Activated T-cell treated with anti-CD3 and anti-CD28 coated beads for 24 hours (primary cell): ENCODE measurements at places on chromosomes 2 and 18.

DNA sequence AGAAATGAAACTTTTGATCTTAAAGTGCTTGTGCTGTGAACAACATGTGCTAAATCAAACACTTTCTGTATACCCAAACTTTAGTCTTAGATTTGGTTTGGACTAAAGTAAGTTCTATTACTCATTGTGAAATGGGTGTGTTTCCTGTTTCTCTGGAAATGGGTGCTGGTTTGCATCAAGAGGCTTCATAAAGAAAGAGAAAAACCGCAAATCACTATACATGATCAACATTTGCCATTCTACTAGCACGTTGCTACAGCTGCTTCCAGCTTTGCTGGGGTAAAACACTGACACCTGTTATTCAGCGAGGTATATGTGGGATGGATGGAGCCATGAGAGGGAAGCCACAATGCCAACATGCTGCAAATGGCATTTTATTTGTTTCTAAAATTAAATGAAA lies 547.0 kb upstream of the ACVR2A start:
- DNase-seq: peak; percentile 14

DNA sequence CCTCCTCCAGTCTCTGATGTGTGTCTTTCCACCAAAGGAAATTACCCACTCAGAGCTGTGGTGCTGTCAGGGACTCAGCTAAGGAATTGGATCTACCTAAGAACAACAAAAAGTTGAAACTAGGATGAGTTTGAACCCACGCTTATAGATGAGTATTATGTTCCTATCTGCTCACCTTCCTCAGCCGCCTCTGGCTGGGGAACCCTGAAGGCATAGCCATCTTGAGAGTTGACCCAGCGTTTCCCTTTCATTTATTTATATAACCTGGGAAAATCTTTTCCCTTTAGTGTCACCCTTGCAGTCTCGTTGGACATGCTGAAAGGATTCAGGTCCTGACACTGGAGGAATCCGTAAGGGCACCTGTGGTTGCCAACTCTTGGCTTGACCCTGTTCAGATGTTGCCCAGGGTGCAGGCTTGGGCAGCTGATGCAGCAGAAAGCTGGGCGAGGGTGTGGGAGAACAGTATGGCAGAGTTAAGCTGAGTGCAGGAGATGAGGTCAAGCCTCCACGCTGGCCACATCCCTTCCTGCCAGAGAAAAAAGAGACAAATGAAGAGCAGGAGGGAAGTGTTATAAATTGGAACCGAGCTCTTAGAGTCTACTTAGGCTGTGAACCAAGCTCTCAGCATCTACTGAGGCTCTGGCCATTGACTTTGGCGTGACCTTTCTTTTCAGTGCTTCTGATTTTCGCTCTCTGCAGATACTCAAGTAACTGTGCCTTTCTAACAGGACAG lies 1.9 kb downstream of the CDH20 start:
- DNase-seq: no peak

DNA sequence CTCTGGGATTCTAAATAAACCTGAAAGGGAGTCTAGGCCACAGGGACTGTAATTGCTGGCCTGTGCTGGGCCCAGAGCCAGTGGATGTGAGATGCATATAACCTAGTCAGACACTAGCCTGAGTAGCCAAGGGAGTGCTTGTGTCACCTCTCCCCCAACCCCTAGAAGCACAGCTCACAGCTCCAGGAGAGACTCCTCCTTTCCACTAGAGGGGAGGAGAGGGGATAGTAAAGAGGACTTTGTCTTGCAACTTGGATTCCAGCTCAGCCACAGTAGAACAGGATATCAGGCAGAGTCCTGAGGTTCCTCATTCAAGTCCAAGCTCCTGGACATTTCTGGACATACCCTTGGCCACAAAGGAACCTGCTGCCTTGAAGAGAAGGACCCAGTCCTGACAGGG lies 18.4 kb upstream of the EVA1A start:
- no peak for DNase-seq

DNA sequence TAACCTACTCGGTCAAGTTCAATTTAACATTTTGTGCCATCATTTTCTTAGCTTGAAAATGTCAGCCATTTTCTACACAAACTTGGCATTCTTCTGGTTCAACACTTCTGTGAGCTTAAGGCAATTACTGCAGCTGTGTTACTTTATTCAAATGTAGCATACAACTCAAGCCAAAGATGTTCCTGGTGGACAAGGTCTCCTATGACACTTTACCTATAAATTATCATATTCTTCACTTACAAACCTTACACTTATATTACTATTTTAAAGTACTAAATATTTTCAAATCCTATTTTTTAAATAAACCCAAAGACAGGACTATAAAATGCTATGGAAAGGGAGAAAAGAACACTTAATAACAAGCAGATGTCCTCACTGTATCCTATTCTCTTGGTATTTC lies 1045.3 kb downstream of the TSN start:
- no peak for DNase-seq

DNA sequence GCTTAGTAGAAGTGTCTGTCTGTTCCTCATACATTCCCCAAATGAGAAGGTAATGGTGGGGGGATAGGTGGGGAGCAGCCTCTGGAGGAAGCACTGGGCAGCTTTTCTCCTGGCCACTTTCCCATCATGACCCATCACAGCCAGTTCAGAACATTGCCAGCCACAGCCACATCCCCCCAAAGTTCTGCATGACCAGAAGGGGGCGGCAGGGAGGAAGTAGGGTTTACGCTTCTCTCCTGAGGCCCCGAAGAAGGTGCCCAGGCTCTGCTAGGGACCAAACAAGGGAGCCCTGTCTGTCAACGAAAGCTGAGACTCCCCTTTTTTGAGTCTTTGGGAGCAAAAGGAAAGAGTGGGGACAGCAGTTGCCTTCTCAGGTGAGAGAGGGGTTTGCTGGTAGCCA lies 7.7 kb downstream of the IGFBP5 start:
- no peak for DNase-seq

DNA sequence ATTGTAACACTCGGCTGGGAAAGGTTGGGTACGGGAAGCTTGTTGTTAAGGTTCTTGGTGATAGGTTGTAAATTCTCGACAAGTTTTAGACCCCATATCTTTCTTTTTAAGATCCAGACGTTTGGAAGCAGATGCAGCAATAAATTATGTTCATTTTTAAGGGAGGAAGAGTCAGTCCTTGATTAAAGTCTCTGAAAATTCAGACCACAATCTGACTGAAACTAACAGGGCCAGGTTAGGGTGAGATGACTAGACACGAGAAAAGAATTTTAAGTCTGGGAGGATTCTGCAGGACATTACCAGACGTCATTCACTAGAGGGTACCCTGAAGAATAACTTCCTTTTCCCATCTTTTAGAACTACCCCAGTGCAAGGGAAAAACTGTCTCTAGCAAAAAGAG lies 16.1 kb downstream of the WIPF1 start:
- no peak for DNase-seq

DNA sequence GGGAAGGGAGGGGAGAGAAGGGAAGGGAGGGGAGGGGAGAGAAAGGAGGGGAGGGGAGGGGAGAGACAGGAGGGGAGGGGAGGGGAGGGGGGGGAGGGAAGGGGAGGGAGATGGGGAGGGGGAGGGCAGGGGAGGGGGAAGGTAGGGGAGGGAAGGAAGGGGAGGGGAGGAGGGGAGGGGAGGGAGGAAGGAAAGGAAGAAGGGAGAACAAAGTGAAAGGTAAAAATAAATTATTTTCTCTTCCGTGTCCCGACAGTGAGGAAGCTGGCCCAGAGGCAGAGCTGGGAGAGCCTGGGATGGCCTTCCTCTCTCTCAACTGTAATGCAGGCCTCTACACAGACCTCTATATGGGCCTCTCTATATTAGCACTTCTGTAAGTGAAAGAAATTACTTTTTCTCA lies 53.2 kb downstream of the CD226 start:
- DNase-seq: no peak

- no peak for DNase-seq
Observed at GRCh38 chr18:6509832-6510231, 95.1 kb upstream of the L3MBTL4 start.

GRCh38 chr2:43302961-43303494 lies 76.6 kb upstream of the ZFP36L2 start:
- no peak for DNase-seq

DNA sequence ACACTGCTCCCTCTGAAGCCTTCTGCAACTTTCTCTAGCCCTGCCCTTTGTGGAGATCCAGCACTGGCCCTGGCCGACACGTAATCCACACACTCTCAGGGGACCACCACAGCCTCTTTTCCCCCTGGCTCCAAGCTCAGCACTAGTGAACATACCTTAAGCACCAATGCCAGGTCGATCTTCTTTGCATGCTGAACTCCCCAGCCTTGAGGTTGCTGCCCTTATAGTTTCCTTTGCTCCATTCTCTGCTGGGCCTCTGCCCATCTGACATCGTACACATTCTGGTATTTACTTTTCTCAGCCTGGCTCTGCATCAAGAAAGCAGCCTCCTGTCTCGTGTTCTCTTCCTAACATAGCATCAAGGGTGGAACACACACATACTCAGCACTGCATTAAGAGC lies 361.5 kb downstream of the LPIN1 start:
- DNase-seq: no peak

- DNase-seq: no peak
Observed at GRCh38 chr2:56008661-56009431, 85.3 kb upstream of the EFEMP1 start.

DNA sequence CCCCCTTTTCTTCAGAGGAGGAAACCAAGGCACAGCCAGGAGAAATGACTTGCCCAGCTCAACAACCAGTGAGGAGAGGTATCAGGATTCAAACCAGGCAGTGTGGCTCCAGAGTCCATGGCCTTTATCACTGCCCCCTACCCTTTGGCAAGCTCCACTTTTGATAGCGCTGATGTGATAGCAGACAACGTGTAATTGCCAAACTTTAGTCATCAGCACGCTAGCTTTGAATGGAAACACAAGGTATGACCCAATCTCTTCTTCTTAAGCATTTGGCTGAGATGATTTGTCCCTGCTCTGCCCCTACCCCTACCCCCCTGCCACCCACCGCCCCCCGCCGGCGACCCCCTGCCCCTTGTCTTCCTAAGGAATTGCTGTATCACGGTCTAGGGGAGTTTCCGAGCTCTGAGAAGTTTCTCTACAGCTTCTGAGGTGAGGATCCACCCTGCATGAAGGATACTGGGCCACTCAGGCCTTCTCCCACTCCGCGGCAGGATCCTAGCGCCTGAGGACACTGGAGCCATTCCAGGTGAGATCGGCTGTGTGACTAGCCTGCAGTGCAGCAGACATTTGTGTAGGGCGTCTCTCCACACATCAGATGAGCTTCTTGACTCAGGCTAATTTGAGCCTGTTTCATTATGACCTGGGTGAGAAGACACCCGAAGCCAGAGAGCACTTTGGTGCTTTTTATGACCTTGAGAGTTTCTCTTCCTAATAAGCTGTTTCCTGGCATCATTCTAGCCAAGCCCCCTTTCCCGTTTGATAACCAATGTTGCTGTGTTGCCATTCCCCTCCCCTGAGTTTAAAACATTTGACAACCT lies 75.1 kb upstream of the MAP4K4 start:
- DNase-seq: no peak

- DNase-seq: no peak
Observed at GRCh38 chr18:2895391-2895790, 48.6 kb downstream of the EMILIN2 start.

DNA sequence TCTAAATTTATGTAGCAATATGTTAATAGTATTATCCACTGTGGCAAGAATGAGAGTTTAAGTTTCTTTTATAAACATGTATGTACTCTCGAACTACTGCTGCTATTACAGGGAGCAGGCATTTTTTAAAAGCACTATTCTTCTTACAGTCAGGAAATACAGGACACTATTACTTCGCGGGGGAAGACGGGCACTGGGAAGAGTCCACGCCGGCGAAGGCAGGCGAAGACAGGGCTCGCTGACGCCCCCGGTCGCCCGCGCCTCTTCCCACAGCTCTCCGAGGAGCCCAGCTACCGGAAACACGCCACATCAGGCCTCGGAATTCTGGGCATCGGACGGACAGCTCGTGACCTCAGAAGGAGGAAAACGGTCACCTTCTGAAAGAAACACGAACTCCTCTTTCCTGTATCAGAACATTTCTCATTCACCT lies 90.2 kb downstream of the FAM161A start:
- no peak for DNase-seq

- DNase-seq: no peak
Observed at GRCh38 chr2:14270036-14270582, 362.4 kb upstream of the LRATD1 start.

DNA sequence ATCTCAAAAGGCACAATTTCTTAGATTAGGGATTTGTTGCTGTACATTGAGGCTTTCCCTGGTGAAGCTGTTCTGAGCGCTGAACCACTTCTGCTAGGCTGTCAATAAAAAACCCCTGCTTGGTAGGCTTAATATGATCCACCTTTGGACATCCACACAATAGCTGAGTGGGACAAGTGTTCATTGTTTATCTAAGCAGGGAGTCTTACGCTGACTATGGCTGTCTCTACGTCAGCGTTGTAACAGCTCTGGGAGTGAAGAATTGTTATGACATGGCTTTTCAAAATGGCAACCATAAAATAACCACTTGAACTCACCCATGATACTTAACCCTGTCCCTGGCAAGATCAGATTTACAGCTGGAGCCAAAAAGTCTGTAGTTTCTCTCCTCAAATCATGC lies 111.5 kb upstream of the SULT1C3 start:
- no peak for DNase-seq

- no peak for DNase-seq
Observed at GRCh38 chr2:24429197-24430074, 61.6 kb upstream of the NCOA1 start.

DNA sequence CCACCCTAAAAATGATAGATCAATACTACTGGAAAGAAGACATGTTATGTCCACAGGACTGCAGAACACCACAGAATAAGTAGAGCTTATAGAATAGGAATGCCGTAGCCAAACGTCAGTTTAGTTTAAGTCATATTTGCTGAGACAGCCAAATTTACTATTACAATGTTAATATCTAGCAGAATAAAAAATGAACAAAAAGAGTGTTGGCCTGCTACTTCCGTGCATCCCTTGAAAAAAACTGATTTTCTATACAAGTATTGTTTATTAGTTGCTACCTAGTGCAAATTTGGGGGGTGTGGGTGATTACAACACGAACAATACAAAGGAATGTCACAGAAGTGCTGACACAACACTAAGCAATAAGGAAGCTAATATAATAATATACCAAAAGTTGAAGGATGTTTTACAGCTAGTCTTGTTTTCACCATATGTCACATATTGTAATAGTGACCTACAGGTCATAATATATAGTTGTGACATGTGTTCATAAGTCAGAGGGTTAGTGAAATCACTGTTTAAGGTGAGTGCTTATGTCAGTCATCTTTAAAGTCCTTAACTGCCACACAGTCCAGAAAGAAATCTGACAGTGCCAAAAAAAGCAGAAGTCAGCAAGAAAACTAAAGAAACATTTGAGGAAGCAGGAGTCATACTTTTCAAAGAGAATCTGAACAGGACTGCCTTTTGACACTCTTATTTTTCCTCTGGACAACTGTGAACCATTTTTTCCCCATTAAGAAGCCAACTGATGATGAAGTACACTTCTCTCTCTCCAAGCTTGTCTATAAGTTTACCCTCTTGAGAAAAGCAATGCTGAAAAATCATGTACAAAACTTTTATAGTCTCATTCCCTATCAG lies 376.4 kb downstream of the ZEB2 start:
- no peak for DNase-seq
